ENCODE measurements at places on chromosomes 11 and 22.

DNA sequence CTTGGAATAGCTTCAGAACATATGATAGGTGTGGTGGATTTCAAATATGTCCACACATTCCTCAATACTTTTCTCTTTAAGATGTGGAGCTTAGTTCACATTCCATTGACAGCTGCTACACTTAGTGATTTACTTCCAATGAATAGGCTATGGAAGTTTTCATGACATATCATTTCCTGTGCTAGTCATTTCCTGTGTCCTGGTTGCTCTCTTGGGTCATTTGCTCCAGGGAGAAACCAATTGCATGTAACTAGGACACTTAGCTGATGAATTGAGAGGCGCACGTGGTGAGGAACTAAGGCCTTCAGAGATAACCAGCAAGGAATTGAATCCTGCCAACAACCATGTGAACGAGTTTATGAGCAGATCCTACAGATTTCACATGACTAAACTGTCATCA lies 120.9 kb downstream of the SLC17A6 start:
- DNase-seq, result peak; percentile 34

GRCh38 chr11:48041877-48042695 lies 61.7 kb downstream of the PTPRJ start:
- DNase-seq, result no peak

- no peak for DNase-seq
Measured at GRCh38 chr11:120398132-120398531, 61.9 kb downstream of the ARHGEF12 start.

DNA sequence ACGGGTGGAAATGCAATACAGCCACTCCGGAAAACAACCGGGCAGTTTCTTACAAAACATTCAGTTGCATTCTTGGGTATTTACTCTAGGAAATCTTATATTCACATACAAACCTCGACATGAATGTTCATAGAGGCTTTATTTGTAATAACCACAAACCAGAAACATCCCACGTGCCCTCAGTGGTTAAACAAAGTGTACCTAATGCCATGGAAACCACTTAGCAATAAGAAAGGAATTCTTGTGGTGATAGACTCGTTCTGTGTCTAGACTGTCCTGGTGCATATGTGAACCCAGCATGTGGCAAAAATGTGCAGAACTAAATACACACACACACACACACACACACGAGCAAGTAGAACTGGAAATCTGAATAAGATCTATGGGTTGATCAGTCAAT lies 1073.3 kb downstream of the TBC1D22A start:
- peak; percentile 24 for DNase-seq

DNA sequence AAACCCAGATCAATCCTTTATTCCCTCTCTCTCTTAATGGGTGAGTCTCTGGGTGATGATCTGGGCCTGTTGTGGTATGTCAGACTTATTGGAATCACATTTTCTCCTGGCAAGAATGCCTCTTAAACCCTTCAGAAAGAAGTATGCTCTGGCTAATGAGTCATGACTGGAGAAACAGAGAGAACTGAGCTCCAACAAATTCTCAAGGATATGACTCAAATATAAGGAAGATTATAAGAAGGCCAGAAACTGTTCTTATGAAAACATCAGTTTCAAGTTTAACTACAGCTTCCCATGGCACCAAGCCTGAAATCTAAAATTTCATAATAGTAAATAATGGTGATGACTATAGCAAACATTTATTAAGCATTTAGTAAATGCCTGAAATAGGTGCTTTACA lies 83.9 kb downstream of the OR5AK2 start:
- no peak for DNase-seq

- no peak for DNase-seq
Measured at GRCh38 chr22:42716649-42717127, 4.0 kb downstream of the A4GALT start.

DNA sequence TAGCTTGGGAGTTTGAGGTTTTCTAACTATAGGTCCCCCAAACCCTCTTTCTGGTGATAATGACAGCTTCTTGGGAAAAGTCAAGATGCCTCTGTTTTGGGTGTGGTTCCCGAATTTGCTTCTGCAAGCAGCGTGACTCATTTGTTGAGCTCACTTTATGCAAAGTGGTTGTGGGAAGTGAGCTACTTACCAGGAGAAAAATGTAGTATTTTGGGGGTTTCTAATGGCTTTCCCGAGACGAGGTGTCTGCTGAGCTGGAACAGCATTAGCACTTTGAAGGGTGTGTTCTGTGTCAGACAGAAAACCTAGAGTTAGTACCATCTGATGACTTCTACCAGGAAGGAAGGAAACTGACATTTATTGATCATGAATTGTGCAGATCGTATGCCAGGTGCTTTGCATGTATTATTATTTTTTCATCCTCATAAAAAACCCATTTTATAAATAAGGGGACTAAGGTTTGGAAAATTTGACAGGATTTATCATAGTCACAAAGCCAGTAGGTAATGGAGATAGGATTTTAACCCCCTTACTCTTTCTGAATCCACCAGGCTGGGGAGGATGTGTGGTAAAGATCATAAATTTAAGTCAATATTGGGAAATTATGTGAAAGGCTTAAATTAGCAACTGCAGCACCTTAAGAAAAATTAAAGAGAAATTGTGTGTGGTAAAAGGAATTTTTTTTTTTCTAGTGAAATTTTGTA lies 108.8 kb upstream of the CD44 start:
- no peak for DNase-seq

GRCh38 chr11:1920128-1920908 lies 815 bp downstream of the TNNT3 start:
- no peak for DNase-seq

- no peak for DNase-seq
Measured at GRCh38 chr11:30107899-30108298, 91.1 kb upstream of the KCNA4 start.

DNA sequence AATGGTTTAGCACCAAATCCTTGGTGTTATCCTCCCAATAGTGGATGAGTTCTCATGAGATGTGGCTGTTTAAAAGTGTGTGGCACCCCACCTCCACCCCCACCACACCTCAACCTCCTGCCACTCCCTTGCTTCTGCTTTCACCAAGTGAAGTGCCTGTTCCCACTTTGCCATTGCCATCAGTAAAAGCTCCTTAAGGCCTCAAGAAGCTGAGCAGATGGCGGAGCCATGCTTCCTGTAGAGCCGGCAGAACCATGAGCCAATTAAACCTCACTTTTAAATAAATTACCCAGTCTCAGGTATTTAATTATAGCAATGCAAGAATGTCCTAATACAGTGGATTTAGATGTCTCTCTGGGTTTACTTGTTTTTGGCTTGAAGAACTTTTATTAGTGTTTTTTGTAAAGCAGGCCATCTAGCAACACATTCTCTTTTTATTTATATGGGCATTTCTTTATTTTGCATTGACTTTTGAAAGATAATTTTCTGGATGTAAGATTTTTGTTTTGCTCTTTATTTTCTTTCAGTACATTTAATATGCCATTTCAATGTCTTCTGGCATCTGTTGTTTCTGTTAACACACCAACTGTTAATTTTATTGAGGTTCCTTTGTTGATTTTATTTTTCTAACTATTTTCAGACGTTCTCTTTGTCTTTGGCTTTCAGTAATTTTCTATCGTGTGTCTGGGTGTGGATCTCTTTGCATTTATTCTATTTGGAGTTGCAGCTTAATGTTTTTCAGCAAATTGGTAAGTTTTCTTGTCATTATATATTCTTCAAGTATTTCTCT lies 724.5 kb upstream of the CNTN5 start:
- DNase-seq, result no peak

GRCh38 chr11:130148796-130149326 lies 10.7 kb upstream of the ST14 start:
- no peak for DNase-seq

- no peak for DNase-seq
Measured at GRCh38 chr11:60858731-60859464, 3.1 kb upstream of the PTGDR2 start.

DNA sequence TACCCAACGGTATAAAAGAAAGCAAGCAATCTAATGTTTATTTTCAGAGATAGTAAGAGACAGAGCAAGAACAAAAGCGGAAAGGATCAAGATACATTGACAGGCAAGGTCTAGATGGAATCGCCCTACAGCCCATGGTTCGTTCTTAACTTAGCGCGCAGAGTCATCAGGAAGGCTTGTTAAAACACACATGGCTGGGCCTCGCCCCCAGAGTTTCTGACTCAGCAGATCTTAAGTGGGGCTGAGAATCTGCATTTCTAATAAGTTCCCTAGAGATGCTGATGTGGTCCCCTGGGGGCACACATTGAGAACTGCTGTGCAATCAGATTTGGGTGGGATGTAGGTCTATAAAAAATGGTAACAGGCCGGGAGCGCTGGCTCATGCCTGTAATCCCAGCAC lies 35.8 kb upstream of the CHRM4 start:
- no peak for DNase-seq

DNA sequence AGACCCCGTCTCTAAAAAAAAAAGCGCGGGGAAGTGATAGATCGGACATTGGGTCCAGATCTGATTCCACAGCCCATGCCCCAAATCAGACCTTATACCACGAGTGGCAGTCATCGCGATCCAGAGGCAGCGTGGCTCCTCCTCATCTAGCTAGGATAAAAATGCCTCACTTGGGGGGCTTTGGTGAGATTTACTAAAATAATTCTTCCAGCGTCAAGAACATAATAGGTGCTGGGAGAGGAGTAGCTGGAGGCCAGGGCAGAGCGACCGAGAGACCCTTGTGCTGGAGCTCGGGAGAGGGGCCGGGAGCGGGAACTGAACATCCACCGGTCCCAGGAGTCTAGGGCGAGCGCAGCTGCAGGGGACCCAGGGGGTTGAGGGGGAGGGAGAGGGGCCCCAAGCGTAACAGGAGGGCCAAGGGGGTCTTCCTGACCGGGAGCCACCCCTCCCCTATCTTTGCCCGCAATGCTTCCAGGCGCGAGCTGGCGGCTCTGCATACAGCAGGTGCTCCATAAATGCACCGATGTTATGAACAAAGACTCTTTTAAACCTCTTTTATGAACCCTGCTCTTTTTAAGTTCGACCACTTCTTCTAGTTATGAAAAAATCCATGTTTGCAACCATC lies 823 bp upstream of the CPT1A start:
- DNase-seq, result no peak

DNA sequence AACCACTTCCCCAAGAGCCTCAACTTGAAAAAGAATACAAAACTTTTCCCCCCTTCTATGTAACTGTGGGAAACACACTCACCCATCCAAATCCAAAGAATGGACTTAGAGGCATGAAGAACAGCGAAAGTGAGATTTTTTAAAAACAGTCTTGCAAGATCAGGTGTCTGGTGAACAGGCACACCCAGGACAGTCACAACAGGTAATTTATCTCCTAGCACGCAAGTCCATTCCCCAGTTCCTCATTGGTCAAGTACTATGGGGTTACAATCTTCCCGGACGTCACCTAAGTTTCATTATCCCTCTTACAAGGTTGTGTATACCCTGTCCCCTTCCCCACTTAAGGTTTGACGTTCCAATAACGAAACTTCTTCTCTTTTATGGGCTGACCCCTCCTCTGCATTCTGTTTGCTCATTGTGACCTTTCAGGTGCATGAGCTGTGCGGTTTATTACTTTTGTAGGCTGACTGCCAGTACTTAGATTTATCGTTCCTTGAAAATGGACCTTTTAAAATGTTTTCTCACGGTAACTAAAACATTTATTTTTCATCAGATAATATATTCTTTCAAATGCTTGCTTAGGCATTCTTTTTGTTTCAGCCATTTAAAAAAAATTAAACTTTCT lies 1401.9 kb downstream of the FAM181B start:
- DNase-seq, result no peak

- no peak for DNase-seq
Measured at GRCh38 chr22:26460202-26460601, 23.4 kb downstream of the HPS4 start.

- DNase-seq, result no peak
Measured at GRCh38 chr11:36498721-36499120, 11.4 kb downstream of the TRAF6 start.

- no peak for DNase-seq
Measured at GRCh38 chr22:19446603-19447329, 745 bp downstream of the C22orf39 start.

GRCh38 chr11:103079833-103080232 lies 12.1 kb downstream of the DCUN1D5 start:
- DNase-seq, result no peak

GRCh38 chr11:846496-847098 lies 3.9 kb downstream of the TSPAN4 start:
- DNase-seq, result no peak

DNA sequence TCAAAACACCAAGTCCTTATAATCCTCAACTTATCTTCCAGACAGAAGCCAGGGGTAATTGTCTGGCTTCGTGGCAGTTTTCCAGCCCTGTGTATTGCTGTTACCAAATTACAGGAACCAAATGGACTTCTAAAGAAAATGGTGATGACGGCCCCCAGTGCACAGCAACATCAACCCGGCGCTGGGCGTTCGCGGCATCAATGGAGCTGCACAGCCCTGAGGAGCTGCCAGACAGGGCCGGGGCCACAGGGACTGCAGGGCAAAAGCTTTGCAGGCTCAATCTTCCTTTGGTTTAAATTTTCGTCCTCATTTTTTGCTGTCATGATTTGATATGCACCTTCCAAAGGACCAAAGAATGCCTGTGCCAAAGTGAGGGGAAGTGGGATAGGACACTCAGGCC lies 292.5 kb downstream of the BRD1 start:
- DNase-seq, result no peak

GRCh38 chr11:81596704-81597103 lies 1137.0 kb downstream of the FAM181B start:
- peak; percentile 30 for DNase-seq

DNA sequence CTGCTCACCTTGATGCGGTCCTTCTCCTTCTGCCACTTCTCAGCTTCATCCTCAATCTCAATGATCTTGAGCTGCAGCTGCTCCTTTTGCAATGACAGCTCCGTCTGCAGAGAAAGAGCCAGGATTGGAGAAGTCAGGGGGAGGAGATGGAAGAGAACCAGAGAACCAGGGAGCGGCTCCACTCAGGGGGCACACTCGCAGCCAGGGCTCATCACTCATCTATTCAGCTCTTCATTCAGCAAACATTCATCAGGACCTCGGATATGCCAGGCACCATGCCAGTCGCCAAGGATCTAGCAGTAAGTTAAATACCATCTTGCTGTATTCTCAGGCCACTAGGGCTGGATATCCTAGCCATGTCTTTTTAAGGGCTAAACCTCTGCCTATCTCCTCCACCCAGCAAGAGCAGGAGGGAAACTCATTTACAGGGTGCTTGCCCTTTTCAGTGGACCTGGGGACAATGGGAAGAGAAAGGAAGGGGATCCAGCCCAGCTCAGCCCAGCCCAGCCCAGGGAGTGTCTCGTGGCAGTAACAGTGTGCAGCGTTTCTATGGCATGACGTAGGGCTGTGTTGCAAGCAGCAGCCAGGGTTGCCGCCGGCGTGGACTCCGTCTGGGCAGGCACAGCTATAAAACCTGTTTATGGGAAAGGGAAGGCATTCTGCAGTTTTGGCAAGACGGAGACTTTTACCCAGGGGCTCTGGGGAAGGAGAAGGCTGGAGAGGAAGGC lies 9.4 kb downstream of the TRIM29 start:
- DNase-seq, result peak; percentile 73

GRCh38 chr11:122979103-122979814 lies 2.4 kb downstream of the BSX start:
- DNase-seq, result no peak

DNA sequence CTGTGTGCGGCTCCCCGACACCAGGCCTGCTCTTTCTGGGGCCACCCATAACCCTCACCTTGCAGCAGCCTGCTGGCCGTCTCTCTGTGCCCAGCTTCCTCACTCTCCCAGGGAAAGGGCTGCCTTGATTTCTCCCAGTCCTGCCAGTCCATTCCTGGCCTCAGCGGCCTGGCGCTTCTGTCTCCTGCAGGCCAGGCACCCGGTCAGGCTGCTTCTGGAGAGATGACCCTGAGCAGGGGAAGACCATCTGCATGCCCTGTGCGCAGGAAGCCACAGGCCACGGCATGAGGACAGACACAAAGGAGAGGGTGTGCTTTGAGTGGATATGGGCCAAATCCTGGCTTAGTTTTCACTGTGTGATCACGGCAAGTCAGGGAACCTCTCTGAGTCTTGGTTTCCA lies 86.2 kb downstream of the TSPAN18 start:
- DNase-seq, result no peak

Data from tongue (tissue), 3 donors.